ENCODE measurements at places on chromosomes 11 and 22. TPM values are rescaled to one million over a fixed set of nuclear protein-coding genes. Genes with fewer than 3 reads are reported as not detected.

Gene LRRC55
- total RNA-seq = not detected

Gene OR52I1
- not detected for total RNA-seq

Gene FBXO7
- total RNA-seq = 93.0 TPM

Gene CCDC188
- total RNA-seq = not detected

Gene OR52I2
- not detected for total RNA-seq

Gene GPR137
- 37.6 TPM for total RNA-seq

Gene OR4C6
- not detected for total RNA-seq

Gene DGCR6
- 1.1 TPM for total RNA-seq

Gene RIC3
- total RNA-seq = 19.7 TPM
